ENCODE measurements at places on chromosomes 2 and 18.

GRCh38 chr2:65819963-65820362, 387.6 kb upstream of the SPRED2 start:
- no peak for DNase-seq

DNA sequence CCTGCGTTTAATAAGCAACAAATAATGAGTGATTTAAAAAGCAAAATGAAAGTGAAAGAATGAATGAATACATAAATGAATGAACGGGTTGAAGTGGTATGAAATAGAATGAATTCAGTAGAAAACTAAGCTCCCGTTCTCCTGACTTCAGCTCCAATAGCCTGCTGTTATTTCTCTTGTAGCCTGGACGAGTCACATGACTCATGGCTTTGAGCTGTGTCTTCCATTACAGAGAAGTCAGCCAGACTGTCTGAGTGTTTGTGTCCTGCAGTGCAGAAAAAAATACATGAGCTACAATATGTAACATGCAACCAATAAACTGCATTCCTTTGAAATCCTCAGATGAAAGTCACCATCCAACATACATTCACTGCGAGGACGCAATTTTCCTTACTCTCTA, 21.2 kb downstream of the SCG2 start:
- no peak for DNase-seq

GRCh38 chr2:197897960-197898678, 93.7 kb downstream of the PLCL1 start:
- DNase-seq, result no peak

DNA sequence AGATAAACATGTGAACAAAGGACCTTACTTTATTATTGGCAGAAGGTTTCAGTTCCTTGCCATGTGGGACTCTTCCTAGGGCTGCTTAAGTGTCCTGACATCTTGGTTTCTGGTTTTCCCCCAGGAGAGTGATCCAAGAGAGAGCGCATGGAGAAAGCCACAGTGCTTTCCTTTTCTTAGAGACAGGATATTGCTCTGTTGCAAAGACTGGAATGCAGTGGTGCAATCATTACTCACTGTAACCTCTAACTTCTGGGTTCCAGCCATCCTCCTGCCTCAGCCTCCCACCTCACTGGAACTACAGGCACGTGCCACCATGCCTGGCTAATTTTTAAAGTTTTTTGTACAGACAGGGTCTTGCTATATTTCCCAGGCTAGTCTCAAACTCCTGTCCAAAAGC, 38.1 kb upstream of the TCF7L1 start:
- DNase-seq, result no peak

GRCh38 chr2:203412546-203413331, 84.5 kb downstream of the ABI2 start:
- no peak for DNase-seq

GRCh38 chr18:57210107-57210715, 63.3 kb downstream of the BOD1L2 start:
- no peak for DNase-seq

- no peak for DNase-seq
These were observed 99.6 kb upstream of the MGAT5 start for GRCh38 chr2:134154246-134154645.

GRCh38 chr2:121356058-121356640, 71.1 kb upstream of the TFCP2L1 start:
- DNase-seq, result peak; percentile 33

GRCh38 chr18:36808681-36809080, 20.1 kb downstream of the TPGS2 start:
- DNase-seq, result no peak

- DNase-seq, result no peak
These were observed 60.7 kb upstream of the ZNF532 start for GRCh38 chr18:58803978-58804377.

DNA sequence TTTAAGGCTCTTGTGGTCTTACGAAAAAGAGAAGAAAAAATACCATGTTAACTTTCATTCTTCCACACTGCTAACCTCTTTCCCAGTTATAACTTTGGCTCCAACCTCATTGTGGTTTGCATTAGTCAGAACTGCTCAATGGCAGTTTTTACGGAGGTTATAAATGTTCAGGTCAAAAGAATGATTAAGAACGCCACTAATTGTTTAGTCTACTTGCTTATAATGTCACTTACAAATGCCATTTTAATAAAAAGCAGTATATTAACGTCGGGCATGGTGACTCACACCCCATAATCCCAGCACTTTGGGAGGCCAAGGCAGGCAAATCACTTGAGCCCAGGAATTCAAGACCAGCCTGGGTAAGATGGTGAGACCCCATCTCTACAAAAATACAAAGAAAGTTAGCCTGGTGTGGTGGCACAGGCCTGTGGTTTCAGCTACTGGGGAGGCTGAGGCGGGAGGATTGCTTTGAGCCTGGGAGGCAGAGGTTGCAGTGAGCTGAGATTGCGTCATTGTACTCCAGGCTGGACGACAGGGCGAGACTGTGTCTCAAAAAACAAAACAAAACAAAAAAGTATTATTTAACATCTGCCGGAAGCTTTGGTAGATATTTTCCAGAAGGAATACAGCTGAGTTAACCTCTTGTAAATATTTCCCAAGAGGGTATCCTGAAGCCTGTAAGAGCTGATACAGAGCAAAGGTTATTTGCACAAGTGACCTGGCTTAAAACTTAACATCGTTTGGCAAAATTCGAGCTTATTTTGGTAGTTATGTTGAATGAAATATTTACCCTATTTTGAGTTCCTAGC, 5.1 kb downstream of the AGPS start:
- DNase-seq, result no peak

DNA sequence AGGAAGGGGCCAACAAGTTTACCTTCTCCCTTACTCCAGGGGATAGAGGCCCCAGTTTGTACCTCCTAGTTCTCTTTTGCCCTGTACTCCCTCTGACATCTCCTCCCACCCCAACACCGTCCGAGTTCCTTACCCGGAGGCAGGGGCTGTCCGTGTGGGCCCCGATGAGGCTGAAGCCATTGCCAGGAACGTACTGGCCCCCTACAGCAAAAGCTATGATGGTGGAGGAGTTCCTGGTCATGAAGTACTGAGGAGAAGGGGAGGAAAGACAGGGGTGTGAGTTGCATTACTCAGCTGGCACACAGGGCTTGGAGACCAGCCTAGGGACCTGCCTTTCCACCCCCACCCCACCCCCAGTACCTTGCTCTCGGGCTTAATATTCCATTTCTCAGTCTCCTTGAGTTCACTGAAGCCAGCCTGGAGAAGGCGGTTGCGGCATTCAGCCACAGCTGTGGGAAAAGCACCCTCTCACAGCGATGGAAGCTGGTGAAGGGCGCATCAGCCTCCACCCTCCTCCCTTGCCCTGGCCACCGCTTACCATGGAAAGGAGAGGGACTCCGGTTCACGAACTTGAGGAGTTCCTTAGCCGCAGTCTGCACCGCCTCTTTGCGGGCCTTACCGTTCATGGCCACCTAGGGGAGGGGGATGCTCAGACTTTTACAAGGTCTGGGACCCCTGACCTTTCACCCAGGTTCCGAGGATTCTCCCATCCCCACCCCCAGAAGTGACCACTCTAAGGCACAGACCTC, 1.0 kb downstream of the DNPEP start:
- DNase-seq, result no peak

- no peak for DNase-seq
These were observed 97.2 kb upstream of the PKDCC start for GRCh38 chr2:41950666-41950960.

- peak; percentile 91 for DNase-seq
These were observed 115.0 kb downstream of the SPTBN1 start for GRCh38 chr2:54570925-54571694.

- no peak for DNase-seq
These were observed 269.0 kb downstream of the DCDC2C start for GRCh38 chr2:3972377-3972776.

DNA sequence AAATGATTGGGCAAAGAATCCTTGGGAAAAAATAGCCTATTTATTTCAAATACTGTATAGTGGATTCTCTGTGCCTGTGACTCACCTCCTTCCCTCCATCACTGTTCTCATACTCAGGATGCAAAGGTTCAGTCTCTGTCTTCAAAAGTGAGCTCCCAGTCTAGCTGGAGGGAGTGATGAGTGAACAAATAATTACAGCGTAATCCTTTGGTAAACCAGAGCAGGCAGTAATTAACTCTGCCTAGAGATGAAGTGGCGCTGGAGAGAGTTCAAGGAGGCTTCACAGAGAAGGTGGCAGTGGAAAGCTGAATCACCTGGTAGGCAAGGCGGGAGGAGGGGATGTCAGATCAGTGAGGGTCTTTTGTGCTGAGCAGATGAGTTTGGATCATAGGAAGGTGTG, 6.5 kb downstream of the DGUOK start:
- no peak for DNase-seq
